ENCODE measurements at places on chromosomes 3 and 15.

- DNase-seq, result no peak
These were observed 61.9 kb downstream of the CGGBP1 start for GRCh38 chr3:87996882-87997281.

GRCh38 chr3:57093971-57094535 is 33.6 kb downstream of the SPATA12 start:
- no peak for DNase-seq

DNA sequence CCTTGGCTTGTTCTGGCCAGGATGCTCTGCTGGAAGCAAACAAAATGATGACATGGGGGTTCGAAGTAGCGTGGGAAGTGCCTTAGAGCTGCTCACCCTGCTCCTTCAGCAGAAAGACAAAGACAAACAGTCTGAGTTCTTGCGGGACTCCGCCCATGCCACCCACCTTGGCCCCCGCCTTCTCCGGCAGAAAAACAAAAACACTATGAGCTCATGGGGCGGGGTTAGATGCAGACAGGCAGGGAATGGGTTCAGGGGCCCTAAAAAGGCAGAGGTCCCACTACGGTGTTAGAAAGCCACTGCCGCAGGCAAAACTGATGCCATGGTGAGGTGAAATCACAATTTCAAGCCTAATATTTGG is 9.7 kb upstream of the NCKIPSD start:
- DNase-seq, result no peak

DNA sequence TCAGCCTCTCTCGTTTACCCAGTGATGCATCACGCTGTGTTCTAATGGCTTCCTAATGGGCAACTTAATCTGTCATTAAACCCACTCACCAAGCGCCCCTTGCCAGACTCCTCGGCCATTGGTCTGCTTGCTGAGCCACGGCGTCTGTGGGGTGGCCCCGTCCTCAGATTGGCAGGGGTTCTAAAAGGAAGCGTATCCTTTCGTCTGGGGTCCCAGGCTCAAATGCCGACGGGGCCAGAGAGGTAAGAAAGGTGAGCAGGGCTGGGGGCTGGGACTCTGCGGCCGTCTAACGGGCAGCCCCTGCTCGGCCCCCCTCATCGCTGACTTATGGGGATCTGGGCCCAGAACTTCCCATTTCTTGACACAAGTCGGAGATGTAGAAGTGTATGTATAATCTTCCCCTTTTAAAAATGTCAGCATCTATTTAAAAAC is 315.1 kb upstream of the PROK2 start:
- no peak for DNase-seq

GRCh38 chr3:104832530-104832929 is 534.2 kb upstream of the ALCAM start:
- no peak for DNase-seq

GRCh38 chr15:60374209-60374608 is 23.6 kb downstream of the ANXA2 start:
- no peak for DNase-seq

GRCh38 chr15:78392430-78392829 is 45.6 kb upstream of the IREB2 start:
- DNase-seq, result no peak

GRCh38 chr3:193134856-193135255 is 106.2 kb upstream of the PLAAT1 start:
- DNase-seq, result no peak

DNA sequence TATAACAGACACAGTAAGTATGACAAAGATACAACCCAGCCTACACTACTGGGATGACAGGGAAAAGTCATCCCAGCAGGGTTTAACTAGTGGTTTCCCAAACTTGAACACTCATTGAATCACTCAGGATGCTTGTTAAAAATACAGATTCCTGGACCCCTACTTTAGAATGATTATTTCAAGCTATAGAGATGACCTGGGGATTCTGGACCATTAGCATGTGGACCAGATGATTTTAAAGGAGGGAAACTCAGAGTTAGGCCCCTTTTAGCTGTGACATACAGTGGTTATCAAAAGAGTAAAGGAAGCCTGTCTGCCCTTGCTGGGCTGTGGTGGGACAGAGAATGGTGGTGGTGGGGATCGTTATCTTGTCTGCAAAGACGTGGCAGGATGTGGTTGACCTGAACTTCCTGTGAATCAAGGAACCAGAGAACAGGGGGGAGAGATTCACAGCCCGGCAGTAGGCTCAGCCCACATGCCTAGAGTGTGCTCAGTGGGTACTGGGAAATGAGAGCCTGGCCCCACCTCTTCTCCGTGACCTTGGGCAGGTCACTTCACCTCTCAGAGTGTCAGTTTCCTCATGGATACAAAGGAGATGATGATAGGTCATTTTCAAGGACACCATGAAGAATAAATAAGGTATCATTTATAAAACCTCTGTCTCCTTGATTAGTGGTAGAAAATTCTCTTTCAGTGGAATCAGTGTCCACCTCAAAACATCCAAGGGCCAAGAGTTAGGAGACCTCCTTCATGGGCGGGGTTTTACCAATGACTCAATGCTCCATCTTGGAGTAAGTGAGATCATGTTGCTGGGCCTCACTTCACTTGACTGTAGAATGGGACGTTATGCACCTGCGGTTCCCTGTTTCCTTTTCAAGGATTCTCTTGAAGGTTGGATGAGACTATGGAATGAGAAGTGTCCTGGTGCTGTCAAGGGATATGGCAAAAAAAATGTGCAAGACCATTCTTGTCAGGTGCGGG is 306.5 kb downstream of the RPLP1 start:
- peak; percentile 68 for DNase-seq

- DNase-seq, result no peak
These were observed 60.3 kb downstream of the SYNM start for GRCh38 chr15:99165020-99165790.

DNA sequence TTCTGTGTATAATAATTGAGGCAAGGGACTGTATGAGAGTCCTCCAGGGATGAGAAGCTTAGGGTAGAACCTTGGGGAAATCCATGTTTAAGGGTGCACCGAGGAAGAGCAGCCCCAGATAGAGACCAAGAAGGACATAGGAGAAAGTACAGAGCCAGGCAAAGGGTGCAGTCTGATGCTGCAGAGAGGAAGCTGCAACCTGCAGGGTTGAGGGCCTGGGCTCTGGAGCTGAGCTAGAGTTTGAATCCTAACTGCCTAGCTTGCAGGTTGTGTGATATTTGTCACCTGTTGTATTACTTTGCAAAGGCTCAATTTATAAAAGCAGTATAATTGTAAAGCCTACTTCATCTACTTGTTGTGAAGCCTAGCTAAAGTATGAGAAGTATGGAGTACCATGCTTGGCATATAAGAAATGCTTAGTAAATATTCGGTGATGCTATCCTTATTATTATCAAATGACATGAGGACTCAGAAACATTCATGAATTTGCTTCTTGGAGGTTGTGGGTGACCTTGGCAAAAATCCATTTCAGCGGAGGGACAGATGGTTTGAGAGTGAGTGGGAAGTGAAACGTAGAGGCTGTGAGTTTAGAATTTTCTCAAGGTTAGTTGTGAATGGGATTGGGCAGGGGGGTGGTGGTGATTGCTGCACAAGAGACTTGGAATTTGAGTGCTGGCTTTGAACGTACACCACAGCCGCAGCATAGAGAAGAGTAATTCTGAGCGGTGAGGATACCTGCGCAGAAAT is 43.8 kb downstream of the PLCL2 start:
- no peak for DNase-seq

DNA sequence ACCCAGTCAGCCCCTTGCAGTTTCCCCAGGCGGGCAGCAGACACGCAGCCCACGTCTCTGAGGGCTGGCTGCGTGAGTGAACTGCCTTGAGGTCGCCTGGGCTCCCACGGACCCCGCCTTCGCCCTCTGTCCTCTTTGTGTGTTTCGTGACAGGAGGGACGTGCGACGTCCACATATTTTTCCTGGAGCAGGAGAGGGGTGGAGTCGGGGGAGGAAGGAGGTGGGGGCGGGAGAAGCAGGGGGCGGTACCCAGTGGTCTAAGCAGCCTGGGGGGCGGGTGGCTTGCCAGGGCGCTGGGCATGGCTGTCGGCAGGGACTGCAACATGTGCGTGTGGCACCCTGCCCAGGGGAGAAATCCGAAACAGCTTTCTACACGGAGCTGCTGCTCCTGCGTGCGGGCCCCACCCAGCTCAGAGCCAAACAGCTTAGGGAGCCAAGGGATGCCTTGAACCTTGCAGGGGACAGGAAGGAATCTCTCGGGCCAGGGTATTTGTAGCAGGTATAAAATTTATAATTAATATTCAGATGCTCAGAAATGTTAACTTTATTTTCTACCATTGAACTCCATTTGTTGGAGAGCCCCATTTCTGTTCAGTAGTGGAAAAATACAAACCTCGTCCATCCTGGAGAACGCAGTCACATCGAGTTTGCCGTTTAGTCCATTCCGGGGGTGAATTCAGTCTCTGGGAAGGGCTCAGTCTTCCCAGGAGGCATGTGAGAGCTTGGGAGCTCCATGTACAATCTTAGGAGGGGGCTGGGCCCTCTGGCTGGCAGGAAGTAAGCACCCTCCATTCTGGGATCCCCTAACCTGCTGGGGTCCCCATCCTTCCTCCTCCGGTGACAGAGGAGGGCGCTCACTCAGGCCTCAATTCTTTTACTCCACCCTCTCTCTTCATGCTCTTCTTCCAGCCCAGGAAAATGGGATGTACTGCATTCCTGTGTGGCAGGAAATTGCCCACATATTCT is 79.1 kb upstream of the MEF2A start:
- DNase-seq, result no peak

- no peak for DNase-seq
These were observed 733.0 kb downstream of the TUSC7 start for GRCh38 chr3:117442566-117442965.

DNA sequence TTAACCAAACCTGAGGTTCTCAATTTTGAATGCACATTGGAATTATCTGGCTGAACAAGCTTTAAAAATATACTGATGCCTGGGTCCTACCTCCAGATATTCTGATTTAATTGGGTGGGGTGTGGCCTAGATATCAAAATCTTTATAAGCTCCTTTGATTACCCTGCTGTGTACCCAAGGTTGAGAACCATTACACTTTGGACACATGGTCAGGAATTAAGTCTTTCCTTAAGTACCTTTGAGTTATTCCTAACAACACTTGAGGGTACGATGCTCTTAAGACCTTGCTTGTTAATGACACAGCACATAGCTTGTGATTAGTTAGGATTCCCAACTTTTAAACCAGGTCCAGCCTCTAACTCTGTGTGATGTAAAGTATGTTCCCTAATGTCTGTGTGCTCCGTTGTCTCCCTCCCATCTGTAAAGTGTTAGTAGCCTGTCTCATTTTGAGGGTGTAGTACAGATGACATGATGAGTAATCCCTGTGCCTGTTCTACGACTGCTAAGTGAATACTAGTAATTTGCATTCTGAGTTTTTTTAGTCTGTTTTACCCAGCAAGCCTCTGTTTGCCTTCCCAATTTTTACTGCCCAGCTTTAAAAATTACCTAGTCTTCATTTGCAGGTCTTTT is 154.9 kb downstream of the KLHL25 start:
- no peak for DNase-seq

- DNase-seq, result no peak
These were observed 1.6 kb upstream of the WDR82 start for GRCh38 chr3:52280050-52280461.

DNA sequence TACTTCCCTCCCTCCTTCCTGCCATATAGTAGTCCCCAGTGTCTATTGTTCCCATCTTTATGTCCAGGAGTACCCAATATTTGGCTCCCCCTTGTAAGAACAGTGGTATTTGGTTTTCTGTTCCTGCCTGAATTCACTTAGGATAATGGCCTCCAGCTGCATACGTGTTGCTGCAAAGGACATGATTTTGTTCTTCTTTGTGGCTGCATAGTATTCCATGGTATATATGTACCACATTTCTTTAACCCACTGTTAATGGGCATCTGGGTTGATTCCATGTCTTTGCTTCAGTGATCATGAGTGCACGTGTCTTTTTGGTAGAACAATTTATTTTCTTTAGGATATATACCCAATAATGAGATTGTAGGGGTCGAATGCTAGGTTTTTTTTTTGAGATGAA is 19.3 kb downstream of the SPRED1 start:
- DNase-seq, result no peak

- DNase-seq, result no peak
These were observed 15.0 kb downstream of the KLF13 start for GRCh38 chr15:31341496-31342195.

DNA sequence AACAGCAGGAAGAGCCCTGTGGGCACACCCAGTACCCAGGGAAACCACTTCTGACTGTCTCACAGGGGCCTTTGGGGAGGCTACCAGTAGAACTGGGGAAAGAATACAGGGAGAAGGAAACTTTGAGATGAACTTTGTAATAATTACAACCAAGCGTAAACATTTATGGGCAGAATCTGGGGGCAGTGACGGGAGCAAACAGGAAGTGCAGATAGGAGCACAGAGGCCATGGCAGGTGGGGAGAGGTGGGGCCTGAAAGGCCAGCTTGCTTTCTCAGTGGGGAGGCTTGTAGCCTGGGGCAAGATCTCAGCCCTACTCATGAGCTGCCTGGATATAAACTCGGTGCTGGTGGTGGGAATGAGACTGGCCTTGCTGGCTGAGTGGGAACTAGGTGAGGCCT is 209.8 kb downstream of the PLCH1 start:
- DNase-seq, result no peak

- DNase-seq, result no peak
These were observed 10.2 kb downstream of the ASB7 start for GRCh38 chr15:100612539-100612938.

DNA sequence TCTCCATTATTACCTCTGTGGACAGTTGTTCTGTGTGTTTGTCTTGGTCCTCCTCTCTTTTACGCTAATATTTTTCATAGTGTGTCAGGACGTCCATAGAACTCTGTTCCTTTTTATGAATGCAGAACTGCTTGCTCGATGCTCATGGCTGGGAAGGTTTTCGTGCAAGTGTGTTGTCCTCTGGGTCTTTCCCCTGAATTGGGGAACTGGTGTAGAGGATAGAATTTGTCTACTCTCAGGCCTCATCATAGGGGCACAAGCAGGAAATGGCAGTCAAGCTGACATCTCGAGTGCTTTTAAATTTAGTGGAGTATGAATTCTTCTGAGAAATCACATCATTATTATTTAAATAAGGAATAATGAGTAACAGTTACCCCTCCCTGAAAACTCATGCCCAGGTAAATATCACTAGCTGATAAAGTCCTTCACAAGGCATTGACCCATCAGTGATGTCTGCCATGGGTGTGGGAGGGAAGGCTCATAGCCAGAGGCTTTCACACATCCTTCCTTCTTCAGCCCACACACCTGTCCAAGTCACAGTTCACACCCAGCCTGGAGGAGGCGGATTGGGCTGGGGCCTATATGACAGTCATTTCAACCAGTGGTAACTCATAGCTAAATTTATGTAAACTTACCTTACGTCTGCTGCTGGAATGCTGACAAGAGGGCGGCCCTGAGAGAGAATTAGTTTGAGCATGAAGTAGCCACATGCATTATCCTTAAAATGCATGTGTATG is 226.1 kb downstream of the PLCL2 start:
- no peak for DNase-seq

GRCh38 chr15:37134699-37135131 is 34.4 kb upstream of the MEIS2 start:
- no peak for DNase-seq

DNA sequence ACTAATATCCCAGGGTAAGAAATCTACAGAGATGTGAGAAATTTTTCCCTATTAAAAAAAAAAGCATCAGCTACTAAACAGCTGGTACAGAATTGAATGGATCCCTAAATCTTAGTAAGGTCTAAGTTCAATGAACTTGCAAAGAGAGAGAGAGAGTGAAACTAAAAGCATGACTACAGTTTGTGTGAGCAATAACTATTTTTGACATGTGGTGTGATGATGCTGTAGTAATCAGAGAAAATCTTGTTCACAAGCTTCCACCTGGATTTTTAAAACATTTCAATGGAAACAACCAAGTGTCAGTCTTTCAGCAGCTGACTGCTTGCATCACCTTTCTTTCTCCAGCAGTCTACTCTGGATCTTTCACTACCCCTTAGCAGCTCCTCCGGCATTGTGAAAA is 45.2 kb upstream of the ABI3BP start:
- no peak for DNase-seq

Data from stimulated activated CD4-positive, alpha-beta T cell treated with anti-CD3 and anti-CD28 coated beads, Interleukin-12 subunit alpha, Interleukin-12 subunit beta, amount 100 ng/mL, for 4 hours (primary cell).